ENCODE measurements at places on chromosomes 16 and 17.
A peak's percentile ranks its signal among the peaks of the same experiment; 100 is the strongest.

DNA sequence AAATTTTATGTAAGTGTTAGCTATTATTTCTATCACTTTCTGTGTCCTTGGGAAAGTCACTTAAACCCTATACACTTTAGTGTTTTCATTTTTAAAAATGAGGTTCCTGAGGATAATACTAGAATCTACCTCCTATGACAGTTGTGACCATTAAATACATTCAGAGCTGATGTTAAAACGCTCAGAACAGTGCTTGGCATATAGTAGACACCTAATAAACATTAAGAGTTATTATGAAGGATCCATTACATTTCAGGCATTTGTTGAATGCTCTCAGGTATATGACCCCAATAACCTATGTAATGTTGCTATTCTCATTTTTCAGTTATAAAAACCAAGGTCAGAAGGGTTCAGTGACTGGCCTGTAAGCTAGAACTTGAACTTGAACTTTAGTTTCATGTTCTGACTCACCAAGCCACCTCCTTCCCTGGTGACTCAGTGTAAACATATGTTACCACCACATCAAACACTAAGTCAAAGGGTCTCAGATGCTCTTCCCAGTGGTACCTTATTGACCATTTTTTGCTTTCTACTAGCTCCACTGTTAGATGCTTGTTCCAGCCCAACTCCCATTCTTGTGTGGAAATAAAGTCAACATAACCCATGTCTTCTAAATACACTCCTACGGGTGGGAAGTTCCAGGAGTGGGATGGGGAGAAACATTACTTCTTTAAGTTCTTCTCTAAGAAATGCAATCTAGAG lies 47.6 kb downstream of the HSD17B2 start:
- no peak for DNase-seq

DNA sequence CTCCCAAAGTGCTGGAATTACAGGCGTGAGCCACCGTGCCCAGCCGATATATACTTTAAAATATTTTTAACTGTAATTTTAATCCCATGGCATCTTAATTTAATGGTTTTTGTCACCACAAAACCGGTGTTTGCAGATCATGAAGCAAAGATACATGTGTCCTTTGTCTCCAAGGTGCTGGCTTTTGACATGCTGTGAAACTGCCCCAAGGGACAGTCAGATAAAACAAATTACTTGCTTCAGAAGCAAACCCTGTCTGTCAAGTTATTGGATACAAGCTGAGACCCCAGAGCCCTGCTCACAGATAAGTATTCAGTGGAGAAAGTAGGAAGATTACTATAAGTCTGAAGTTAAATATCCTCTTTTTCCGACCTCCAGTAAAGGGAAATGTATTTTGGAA lies 39.8 kb downstream of the ARL4D start:
- DNase-seq = no peak

DNA sequence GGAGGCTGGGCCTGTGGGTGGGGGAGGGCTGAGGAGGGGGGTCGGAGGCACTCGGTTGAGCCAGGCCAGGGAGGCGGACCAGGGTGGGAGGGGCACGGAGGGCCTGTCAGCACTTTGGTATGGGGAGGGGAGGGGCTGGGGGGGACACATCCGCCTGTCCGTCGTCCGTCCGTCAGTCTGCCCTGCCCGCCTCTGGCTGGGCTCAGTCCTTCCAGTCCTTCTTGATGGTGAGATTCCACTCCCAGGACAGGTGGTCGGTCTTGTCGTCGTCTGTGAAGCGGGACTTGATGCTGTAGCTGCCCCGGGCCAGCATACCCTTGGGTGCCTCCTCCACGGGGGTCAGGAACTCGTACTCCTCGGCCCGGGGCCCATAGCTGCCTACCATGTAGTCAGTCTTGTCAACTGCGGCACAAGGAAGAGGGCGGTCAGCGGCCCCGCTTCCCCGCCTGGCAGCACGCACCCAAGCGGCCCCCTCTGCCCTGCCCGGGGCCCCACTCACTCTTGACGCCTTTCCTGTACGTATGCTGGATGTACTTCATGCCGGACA lies 2.4 kb downstream of the ARHGDIA start:
- no peak for DNase-seq

GRCh38 chr17:80372456-80372855 lies 42.5 kb upstream of the ENDOV start:
- DNase-seq = no peak

- no peak for DNase-seq
Measured at GRCh38 chr17:69567130-69567529, 152.6 kb downstream of the MAP2K6 start.

GRCh38 chr17:55347341-55347740 lies 74.3 kb downstream of the MMD start:
- DNase-seq = no peak

DNA sequence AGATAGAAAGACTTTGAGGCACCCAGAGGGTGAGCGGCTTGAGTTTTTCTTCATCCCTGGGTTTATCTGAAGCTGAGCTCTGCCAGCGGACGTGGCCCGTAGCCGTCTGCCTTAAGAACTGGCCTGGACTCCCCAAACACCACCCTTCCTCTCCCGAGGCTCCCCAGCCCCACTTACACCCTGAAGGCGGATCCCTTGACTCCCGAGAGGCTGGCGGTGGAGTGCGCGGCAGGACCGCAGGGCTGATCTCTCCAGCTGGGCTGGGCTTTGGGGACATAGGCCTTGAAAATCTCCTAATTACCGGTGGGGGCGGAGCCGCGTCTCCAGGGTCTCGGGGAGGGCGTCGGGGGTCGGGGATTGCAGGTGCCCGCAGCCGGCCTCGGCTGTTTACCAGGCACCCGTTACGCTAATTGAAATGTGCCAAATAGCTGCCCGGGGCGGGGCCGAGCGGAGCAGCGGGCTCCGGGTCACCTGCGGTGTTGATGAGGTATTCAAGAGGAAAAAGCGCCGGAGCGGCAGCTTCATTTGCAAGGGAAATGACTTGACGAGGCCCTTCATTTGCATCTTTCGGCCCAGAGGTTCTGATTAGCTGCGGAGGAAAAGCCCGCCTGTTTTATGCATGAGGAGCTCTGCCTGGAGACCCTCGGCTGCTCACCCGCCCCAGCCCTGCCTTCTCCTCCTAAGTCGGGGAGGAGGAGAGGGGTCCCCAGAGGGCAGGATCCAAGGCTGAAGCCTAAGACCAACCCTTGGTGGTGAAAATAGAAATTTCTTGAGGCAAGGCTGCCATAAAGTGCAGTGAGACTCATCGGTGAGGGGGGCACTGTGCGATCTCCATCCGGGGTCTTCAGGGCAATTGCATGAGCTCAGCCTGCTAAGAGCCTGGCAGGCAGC lies 100.7 kb downstream of the MGAT5B start:
- DNase-seq = peak; percentile 96

DNA sequence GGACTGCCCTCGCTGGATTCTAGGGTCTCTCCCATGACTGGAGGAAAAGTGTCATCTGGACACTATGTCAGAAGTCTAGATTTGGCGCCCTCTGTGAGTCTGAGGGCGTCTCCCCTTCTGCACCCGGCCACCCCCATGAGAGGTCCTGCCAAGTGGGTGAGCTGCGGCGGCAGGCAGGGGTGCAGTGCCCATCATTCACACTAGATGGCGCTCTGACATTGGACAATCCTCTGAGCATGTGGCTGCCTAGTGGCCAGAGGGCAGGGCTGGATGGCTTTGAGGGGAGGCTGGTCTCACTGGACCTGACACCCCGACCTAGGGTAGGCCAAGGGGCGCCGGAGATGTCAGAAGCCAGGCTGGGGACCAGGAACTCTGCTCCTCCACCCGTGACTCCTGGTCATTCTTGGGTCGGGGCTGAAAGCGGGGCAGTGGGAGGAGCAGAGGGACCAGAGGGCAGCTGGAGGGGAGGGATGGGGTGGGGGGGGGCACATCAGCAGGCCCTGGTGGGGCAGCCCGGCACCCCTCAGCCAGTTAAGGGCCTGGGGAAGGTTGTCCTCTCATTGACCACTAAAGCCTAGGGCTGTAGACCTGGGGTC lies 28.0 kb downstream of the MRM1 start:
- DNase-seq = peak; percentile 22
